ENCODE measurements at places on chromosomes 11 and 22.

GRCh38 chr11:20204681-20205080 is 44.4 kb upstream of the DBX1 start:
- no peak for DNase-seq

GRCh38 chr11:115132436-115133228 is 371.6 kb downstream of the CADM1 start:
- DNase-seq: no peak

DNA sequence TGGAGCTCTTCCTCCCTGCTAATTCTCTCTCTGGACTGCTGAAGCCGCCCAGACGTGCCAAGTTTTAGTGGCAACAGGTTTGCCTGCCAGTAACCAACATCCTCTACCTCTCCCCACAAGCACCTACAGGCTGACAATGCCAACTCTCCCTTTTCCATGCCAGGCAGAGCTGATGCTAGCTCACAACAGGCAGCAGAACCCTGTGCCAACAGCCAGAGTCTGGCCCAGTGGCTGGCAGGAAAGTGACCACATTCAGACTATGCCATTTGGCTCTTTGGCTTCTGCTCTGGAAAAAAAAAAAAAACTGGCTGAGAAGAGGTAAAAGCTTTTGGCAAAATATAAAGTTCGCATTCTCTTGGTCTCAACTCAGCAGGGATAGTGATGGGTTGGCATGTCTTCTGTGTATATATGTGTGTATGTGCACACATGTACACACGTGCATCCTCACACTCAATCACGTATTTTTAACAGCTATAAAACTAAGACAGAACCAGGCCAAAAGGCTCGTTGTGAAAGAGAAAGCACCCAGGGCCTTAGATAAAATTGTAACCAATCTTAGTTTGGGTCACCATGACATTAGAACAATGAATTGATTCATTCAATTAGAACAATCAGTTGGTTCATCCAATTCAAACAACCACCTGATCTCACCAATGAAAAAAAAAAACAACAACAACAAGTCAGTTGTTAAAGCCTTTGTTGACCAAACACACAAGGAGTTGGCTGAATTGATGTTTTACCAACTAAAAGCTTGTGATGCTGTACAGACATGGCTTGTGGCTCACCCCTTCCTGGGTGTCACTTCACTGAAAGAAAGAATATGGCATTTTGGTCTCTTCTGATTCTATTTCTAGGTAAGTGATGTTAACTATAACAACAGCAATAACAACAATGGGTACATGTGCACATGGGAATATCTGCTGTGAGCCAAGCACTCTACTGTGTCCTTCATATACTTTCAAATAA is 48.6 kb downstream of the TRIM29 start:
- DNase-seq: no peak

DNA sequence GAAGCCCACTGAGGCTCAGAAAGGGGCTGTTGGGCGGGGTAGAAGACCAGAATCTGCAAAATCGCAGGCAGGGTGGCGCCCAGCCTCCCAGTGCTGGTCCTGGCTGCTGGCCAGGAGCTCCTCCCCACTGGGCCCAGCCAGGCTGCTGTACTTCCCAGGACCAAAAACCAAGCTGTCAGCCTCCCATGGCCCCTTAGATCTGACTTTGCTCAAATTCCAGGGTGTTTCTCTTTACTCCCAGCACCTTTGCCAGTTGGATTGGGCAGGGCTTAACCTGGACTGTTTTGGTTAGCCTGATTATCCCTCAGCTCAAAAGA is 44.2 kb upstream of the WEE1 start:
- no peak for DNase-seq

GRCh38 chr11:46529095-46529905 is 64.5 kb downstream of the AMBRA1 start:
- peak; percentile 51 for DNase-seq

DNA sequence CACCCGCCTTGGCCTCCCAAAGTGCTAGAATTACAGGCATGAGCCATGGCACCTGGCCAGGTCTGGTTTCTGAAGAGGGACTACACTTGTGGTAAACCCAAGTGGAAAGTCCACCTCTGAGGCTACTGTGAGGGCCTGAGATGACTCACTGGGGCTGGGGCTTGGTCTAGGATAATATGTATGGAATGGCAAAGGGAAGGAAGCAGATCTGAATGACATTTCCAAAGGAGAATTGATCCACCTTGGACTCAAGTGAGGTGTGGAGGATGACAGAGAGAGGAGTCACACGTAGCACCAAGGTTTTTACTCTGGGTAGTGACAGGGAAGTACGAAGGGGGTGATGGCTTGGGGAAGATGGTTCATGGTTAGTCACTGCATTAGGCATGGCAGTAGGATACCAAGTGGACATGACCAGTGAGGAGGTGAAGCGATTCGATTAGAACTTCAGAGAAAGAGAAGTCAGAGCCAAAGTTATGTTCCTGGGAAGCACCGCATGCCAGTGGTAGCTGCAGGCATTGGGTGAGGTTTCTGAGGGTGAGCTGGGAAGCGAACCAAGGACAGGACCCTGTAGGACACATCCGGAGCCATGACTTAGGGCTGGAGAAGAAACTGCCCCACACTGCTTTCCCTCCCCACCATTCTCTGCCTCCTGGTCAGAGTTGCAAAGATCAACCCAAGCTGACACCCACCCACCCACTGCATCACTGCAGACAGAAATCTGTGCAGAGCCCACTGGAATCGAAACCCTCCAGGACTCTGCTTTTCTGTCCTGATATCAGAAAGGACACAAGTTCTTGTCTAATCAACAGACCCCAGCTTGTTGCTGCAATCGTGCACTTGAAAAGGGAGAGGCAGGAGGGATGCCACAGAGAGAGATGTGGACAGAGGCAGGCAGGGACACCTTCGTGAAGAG is 13.0 kb upstream of the BCL9L start:
- peak; percentile 85 for DNase-seq

- no peak for DNase-seq
Measured at GRCh38 chr11:84264066-84264465, 977.9 kb upstream of the CCDC90B start.

DNA sequence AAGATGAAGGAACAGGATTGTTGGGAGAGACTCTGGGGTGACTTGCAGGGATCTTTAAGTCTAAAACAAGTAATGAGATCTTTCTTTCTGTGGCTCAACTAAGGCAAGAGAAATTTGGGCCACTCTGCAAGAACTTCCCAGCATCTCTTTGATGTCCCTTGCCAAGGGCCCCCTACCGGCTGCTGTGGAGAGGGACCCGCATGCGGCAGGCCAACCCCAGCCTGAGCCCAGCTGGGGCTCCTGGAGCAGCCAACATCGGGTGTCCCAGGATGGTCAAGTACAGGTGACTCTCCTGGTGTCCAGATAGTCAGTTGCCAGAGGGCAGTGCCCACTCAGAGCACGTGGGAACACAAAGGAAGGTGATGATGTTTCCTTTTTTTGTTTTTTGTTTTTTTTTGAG is 363.2 kb downstream of the TBC1D22A start:
- DNase-seq: peak; percentile 31

DNA sequence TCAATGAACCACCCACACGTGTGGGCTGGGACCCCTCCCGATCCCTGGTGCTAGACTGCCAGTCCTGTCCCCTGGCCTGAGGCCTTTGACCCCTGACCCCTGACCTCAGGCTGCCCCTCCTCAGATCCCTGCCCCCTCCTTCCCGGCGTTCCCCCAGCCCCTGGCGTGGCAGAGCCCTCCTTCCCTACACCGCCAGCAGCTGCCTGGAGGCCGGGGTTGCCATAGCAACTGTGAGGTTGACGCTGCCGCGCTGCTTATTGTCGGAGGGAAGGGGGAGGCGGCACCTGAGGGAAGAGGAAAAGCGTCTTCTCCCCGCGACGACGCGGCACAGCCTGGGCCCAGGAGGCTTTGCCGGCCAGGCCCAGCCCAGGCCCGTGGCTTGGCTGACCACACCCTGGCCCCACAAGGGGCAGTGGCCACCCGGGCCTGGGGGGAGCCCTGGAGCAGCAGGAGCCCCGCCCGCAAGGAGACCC is 32.6 kb downstream of the SHANK3 start:
- DNase-seq: peak; percentile 81

Data from fibroblast of skin of right biceps (primary cell).